Body of pancreas (tissue), 4 donors: ENCODE measurements at places on chromosomes 2 and 18.
A peak's percentile ranks its signal among the peaks of the same experiment; 100 is the strongest.

DNA sequence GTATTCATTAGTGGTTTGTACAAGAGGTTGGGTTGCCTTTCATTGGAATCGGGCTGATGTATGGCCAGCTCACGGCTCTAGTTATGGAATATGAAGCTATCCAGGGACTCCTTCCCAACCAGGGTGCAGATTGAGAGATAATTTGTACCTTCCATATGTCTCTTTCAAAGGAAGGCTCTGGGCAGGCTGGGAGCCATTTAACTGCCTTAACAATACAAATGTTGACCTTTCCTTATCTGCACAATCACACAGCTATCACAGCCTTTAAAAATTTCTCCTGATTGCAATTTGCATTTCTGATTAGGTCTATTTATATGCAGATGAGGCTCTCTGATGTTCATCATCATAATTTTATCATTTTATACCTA lies 58.7 kb downstream of the MYO3B start:
- no peak for DNase-seq

GRCh38 chr18:46660957-46661749 lies 4.1 kb upstream of the LOXHD1 start:
- DNase-seq = no peak

DNA sequence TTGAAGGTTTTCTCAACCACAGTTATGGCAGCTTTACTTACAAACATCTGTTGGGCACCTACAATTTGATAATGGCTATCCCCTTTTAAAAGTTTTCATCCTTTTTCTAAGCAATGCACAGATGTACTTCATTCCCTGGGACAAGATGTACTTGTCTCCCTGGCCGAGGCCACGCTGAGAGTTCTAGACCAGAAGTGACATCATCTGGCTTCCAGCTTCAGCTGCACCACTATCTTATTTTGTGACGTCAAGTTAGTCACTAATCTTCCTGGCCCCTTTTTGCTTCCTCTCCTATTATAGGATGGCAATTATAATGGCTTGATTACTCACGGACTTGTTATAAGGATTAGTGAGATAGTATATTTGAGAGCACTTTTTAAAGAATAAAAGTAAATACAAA lies 386.4 kb downstream of the BCL11A start:
- DNase-seq = no peak

DNA sequence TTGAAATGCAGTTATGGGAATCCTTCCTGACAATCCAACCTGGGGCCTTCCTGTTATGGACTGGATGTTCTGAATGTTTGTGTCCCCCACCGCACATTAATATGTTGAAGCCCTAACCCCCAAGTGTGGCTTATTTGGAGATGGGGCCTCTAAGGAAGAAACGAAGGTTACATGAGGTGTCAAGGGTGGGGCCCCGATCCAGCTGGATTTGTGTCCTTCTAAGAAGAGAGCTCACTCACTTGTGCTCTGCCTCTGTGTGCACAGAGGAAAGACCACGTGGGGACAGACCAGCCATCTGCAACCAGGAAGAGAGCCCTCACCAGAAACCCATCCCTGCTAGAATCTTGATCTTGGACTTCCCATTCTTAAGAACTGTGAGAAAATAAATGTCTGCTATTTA lies 44.4 kb downstream of the MAP3K19 start:
- DNase-seq = no peak

GRCh38 chr2:178891265-178891958 lies 84.2 kb upstream of the TTN start:
- peak; percentile 77 for DNase-seq

DNA sequence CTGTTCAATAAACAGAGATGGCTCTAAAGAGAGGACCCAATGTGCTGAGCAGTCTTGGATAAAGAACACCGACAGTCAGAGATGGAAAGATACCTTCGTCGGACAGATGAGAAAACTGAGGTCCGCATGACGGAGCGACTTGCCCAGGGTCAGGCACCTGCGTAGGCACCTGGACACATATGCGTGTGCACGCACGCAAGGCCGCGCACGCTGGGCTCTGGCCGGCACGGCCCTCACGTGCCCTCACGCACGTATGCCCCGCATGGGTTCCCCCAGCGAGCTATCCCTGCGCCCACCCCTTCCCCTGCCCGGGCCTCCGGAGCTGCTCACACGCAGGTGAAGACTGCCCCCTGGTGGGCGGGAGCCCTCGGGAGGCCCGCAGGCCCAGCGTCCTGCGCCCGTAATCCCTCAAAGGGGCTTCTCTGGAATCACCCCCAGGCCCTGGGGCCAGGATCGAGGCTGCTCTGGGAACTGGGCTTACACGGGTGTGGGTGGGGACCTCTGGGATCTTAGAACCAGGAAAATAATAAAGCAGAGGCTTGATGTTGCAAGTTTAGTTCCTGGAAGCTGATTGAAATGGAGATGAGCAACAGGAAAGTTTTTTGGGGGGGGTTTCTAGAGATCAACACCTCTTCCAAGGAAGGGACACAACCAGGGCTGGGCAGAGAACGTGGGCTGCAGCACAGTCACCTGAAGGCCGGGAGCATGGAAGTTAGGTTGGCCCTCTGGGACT lies 246.3 kb downstream of the TNS1 start:
- peak; percentile 51 for DNase-seq

DNA sequence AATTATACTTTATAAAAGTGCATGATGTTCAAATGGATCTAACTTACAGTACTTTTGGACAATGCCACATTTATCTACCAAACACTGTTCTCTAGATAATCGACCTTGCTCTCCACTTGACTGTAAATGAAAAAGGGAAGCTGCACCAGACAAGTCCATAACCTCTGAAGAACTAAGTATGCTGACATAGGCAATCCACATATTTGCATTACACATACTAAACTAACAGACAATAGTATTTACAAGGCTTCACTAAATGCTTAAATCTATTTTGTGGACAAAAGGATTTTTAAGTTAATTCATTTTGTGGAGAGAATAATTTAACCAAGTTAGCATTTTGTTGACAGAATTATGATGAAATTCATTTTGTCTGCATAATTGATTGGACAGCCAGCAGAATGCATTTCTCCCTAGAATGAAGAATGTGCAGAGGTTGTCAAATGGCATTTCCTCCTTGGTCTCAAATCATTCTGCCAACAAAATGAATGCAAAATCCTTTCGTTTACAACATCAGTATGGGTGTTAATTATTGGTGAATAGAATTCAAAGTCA lies 520.9 kb downstream of the CPS1 start:
- DNase-seq = no peak

- DNase-seq = no peak
Measured at GRCh38 chr18:3967359-3968180, 487.5 kb downstream of the DLGAP1 start.

DNA sequence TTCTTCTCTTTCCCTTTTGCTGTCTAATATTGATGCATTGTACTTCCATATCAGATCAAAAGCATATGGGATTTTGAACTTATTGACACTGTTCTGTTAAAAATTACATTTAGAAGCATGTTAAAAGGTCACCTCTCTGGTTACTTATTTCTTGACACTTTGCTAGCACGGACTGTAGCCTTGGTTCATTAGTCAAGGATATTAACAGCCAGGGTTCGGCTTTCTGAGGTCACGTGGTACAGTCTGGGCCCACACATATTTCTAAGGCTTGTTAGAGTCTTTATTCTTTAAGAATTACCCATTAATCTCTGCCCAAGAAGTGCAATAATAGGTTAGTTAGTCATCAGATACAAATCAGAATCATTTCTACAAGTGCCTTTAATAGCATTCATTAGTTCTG lies 1035.8 kb upstream of the FANCL start:
- DNase-seq = no peak

DNA sequence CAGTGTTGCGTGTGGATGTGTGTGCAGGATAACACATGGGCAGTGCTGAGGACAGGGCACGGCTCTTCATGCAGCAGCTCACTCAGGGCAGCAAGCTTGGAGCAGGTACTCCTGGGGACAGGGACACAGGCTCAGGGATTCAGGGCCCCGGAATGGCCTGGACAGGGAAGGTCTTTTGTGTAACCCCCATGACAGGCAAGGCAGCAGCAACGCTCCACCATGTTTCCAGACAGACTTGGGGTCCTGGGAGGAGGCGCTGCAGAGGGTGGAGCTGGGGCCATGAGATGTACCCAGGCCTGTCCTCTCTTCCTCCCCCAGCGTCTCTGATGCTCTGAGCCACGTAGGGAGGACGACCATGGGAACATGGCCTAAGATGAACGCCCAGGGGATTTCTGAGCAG lies 58.3 kb downstream of the ADNP2 start:
- DNase-seq = no peak

DNA sequence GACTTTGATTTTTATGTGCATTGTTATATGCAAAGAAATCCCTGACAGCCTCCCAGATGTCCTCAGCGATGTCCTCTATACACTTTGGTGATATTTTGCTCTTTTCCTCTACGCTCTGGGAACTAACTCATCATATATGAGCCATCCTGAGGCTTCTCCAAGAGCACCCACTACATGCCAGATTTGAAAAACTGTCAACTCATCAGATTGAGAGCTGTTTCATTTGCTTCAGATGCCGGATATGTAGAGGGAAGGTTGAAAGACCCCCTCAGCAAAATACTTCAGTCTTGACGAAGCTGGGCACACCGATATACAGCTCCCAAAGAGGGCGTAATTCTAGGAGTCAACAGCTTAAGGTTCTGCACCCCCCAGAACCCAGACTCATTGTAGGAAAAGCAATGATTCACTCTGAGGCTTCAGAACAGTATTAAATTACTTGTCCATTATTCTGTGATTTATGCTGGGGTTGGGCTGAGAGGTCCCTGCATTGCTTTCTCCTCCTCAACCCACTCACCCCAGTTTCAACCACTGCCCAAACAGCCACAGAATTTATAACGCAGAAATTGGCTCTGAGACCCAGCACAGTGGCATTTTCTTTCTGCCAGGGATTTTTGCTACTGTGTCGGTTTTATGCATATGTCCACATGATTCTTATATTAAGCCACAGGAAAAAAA lies 341.8 kb downstream of the ALK start:
- no peak for DNase-seq

- DNase-seq = no peak
Measured at GRCh38 chr2:205161156-205161839, 521.0 kb upstream of the NRP2 start.

GRCh38 chr2:11305338-11305737 lies 39.1 kb downstream of the ROCK2 start:
- DNase-seq = no peak

- no peak for DNase-seq
Measured at GRCh38 chr2:237552908-237553307, 13.5 kb upstream of the PRLH start.

DNA sequence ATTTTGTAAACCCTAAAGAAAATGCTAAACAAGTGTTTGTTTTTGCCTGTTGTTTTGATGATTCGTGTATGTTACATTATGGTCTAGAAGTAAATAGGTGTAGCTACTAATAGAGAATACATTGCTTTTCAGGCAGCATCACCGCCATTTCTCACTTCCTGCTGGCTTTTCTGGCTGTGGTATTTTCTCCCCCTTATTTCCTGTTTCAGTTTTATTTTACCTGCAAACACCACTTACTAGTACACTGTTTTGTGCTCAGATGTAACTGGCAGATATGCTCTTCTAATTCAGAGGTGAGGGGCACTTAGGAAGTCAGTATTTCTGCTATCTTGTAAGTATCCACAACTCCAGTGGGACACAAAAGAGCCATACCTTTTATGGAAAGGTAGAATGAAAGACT lies 38.1 kb upstream of the SLC3A1 start:
- DNase-seq = no peak

- no peak for DNase-seq
Measured at GRCh38 chr2:151334082-151334815, 23.1 kb upstream of the TNFAIP6 start.

DNA sequence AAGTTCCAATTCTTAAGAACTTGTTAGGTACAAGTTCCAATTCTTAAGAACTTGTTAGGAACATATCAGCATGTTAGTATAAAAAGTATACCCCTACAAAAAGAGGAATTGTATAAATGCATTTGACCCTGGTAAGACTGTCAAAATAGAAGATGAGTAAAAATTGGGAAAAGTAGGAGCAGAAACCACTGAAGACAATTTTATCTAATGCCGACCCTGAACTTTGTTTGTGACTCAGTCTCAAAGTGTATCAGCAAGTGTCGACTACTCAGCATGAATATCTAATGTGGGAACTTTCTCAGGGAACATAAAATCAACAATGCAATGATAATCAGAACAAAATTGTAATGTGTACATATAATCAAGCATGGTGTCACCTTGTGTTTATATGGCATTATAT lies 583 bp upstream of the CD226 start:
- DNase-seq = no peak

DNA sequence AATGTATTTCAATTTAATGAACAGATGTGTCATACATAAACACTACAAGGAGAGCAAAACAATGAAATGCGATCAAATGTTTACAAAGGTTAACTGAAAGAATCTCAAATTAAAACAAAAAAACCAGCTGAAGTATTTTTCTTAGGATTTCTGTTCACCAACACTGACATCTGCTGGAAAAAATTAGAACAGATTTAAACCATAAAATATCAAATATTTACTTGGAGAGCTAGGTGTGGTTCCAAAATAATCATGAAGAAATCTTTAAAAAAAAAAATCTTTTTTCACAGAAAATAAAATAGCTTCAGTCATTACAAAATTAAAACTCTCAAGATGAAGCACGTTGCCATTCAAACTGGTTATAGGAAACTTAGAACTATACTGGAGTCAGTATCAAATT lies 13.8 kb downstream of the MMADHC start:
- DNase-seq = no peak

GRCh38 chr2:213013979-213014378 lies 137.4 kb downstream of the IKZF2 start:
- DNase-seq = no peak

DNA sequence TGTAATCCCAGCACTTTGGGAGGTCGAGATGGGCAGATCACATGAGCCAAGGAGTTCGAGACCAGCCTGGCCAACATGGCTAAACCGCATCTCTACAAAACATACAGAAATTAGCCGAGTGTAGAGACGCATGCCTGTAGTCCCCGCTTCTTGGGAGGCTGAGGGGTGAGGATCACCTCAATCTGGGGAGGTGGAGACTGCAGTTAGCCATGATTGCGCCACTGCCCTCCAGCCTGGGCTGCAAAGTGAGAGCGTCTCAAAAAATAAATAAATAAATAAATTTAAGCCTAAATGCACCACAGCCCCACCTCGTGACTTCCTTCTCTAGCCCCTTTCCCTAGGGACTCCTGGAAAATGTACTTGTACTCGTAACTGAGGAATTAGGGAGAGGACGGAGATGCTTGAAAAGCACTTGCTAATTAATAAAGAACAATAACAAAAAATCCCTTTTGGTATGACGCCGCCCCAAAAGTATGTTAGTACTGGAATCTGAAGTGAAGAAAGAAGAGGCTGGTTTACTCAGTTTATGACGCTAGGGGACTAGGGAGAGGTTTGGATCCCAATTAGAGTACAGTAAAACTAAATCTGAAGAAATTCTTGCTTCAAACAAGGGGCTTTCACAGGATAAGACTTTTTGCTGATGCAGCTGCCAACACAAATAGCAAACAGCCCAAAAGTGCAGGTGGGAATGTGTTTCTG lies 887 bp upstream of the ZNF396 start:
- no peak for DNase-seq
